ENCODE measurements at places on chromosomes 1 and 21.

DNA sequence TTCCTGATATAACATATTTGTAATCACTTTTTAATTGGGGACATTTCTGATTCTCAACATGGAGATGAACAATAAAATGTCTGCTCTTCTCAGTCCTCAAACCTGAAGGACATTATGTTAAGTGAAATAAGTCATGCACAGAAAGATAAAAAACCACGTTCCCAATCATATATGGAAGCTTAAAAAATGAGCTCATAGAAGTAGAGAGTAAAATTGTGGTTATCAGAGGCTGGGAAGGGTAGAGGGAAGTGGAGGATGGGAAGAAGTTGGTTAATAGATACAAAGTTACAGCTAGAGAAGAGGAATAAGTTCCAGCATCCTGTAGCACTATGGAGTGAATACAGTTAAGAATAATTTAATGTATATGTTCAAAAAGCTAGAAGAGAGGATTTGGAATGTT is 1.5 kb upstream of the CD48 start:
- no peak for DNase-seq

GRCh38 chr1:221761354-221762002 is 19.6 kb upstream of the DUSP10 start:
- no peak for DNase-seq

DNA sequence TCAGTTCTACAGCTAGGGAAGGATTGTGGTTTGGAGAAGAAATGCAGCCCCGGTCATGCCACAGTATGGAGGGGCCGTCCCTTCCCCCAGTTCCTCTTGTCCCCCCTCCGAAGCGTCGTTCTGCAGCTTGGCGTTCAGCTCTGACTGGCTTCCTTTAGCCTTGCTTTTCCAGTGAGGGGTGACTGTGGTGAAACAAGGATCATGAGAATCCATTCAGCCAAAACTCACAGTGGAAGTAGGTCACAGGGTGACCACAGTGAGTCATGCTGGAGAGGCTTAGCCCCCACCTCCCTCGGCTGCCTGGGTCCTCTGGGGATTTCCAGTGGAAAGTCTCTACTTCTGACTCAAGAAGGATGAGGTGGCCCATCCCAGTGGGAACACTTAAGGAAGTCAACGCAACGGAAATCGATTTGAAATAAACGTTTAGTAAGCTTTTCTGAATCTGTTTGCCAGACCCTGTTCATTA is 37.3 kb upstream of the COL6A2 start:
- DNase-seq, result no peak

DNA sequence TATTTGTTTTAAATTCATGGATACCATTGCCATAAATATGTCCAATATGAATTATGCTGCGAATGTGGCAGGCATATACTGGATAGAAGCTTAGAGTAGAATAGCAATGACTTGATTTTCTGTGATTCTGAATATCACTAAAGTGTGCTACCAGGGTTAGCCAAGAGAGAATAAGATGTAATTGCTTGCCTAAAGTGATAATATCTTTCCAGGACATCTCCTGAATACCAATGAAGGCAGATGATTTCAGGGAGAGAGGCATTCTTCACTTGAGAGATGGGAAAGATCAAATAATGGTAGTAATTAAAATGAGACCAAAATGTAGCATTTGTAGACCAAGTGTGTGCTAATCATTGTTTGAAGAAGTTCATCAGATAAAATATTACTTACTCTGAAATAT is 53.4 kb upstream of the KIAA1614 start:
- DNase-seq, result no peak
